ENCODE measurements at places on chromosomes 1 and 21.

DNA sequence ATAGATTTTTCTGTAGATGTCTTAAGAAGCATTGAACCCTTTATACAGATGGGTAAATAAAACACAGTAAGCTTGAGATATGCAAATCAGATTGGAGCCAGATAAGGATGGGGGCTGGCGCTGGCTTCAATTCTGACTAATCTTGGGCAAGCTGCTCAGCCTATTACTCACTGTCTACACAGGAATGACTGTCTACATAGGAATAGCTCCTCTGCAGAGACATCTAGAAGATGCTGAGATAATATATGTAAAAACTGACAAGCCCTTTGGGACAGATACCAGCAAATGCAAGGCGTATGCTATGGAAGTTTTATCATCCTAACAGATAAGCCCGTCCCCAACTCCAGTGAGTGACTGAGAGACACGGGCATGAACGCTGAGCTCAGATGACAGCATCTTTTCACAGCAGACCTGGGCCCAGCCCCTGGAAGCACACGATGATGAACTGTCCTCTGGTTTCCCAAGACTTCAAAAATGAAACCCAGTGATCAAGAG is 1.7 kb downstream of the CLDN14 start:
- peak; percentile 43 for DNase-seq

DNA sequence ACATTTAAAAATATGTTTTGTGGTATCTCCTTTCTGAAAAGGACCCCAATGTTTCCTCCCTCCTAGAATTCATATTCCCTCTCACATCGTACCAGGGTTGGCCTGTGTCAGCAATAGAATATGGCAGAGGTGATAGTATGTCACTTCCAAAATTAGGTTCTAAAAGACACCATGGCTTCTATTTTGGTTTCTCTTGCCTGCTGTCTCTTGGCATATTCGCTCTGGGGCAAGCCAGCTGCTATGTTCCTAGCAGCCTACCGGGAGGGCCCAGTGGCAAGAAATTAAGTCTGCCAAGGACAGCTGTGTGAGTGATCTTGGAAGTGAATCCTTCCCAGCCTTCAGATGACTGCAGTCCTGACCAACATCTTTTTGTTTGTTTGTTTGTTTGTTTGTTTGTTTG is 92.9 kb upstream of the PPM1J start:
- DNase-seq, result no peak

GRCh38 chr1:214862421-214862820 is 220.1 kb upstream of the KCNK2 start:
- no peak for DNase-seq

- no peak for DNase-seq
Observed at GRCh38 chr1:157678721-157679120, 21.8 kb downstream of the FCRL3 start.

Data from stimulated activated CD4-positive, alpha-beta T cell treated with anti-CD3 and anti-CD28 coated beads, Interleukin-4, amount 100 ng/mL, for 48 hours (primary cell).